ENCODE measurements at places on chromosomes 5 and 9. TPM values are rescaled to one million over a fixed set of nuclear protein-coding genes. Genes with fewer than 3 reads are reported as not detected.

The CCDC192 gene
- not detected for total RNA-seq

DNA sequence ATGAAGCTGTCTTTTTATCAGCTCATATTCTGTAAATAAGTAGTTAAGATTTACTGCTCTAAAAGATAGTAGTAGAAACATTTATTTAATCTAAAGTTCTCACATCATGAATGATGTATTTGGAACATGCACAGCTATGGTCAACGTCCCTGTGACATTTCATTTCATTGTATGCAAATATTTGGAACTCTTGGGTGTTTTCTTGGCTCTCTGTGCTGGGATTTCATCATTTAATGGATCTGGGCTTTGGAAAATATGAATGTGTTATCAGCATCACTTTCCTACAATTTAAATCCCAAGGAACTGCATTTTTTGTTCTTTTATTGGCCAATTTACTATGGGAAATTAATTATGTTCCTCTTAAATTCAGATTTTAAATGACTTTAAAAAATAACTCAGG is 462.9 kb downstream of the SEMA5A start:
- H3K27ac ChIP-seq: no peak overlapping the region
- no peaks in the 10 kb centered on the region for H3K36me3 ChIP-seq
- no peak overlapping the region for H3K4me3 ChIP-seq
- no peaks in the 10 kb centered on the region for H3K4me1 ChIP-seq
- no peaks in the 10 kb centered on the region for H3K27me3 ChIP-seq
- no peak for DNase-seq

The TENT4A gene
- 39.3 TPM for total RNA-seq

The NTNG2 gene
- total RNA-seq: 1.7 TPM

GRCh38 chr5:6135977-6136376 is 242.4 kb downstream of the MED10 start:
- no peaks in the 10 kb centered on the region for H3K4me1 ChIP-seq
- H3K27ac ChIP-seq: no peak overlapping the region
- no peaks in the 10 kb centered on the region for H3K27me3 ChIP-seq
- H3K36me3 ChIP-seq: no peaks in the 10 kb centered on the region
- no peak for DNase-seq
- H3K4me3 ChIP-seq: no peak overlapping the region

DNA sequence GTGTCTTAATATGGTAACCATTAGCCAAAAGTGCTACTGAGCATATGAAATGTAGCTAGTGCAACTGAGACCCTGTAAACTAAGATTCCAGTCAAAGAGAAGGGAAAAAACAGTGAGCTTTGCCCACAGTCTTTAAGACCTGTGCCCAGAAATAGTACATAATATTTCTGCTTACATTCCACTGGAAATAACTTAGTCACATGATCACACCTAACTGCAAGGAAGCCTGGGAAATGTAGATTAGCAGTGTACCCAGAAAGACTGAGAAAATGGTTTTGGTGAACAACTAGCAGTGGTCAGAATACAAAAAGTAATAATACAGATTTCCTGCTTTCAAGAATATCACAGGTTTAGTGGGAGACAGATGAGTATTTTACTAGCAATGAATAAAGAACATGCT is 2.5 kb upstream of the CPLANE1 start:
- no peaks in the 10 kb centered on the region for H3K27me3 ChIP-seq
- H3K27ac ChIP-seq: no peak overlapping the region
- H3K4me3 ChIP-seq: no peak overlapping the region
- DNase-seq: no peak
- H3K36me3 ChIP-seq: no peaks in the 10 kb centered on the region
- peaks cover 11% of the 10 kb centered on the region for H3K4me1 ChIP-seq

The MARCHF11 gene
- not detected for total RNA-seq

DNA sequence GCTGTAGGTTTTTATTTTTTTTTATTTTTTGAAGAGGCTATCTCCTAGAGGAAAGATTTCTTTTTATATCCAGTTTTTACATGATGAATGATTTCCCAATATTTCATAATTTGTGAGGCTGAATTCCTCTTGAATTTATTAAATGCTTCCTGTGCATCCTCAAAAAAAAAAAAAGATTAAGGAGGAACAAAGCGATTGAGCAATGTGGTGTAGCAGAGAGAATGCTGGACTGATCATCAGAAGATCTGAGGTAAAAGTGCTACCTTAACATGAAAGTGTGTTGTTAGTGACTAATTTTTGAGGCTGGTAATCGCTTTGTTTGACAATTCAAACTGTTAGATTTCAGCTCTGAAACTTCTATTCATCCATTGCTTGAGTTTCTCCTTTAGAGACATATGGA is 125.1 kb downstream of the ESM1 start:
- H3K36me3 ChIP-seq: no peaks in the 10 kb centered on the region
- no peaks in the 10 kb centered on the region for H3K4me1 ChIP-seq
- H3K27me3 ChIP-seq: no peaks in the 10 kb centered on the region
- H3K4me3 ChIP-seq: no peak overlapping the region
- H3K27ac ChIP-seq: no peak overlapping the region

DNA sequence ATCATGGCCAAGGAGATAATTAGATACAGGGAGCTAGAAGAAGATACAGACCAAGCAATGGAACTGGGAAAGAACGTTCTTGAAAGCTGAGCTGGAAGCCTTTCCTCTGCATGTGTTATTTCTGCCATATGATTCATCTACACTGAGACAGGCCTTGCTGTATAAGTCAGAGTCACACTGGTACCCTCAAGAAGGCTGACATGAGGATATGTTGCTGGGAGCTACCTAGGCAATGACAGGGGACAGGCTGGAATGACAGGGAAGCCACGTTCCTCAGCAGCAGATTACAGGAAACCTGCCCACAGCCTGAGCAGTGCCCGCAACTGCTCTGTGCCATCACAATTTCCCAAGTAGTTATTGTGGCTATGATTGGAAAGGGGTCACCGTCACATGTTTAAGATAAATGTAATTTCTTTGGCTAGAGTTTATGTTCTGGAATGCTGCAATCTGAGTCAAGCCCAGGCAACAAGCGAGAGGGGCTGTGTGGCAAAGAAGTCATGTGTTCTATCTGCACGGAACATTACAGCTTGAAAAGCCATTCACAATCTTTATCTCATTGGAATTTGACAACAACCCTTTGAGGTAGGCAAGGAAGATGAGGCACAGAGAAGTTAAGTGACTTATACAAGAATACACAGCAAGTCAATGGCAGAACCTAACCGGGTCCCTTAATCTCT is 108.2 kb downstream of the TTLL11 start:
- no peaks in the 10 kb centered on the region for H3K36me3 ChIP-seq
- H3K4me1 ChIP-seq: no peaks in the 10 kb centered on the region
- no peak for DNase-seq
- H3K27me3 ChIP-seq: no peaks in the 10 kb centered on the region
- H3K27ac ChIP-seq: no peak overlapping the region

DNA sequence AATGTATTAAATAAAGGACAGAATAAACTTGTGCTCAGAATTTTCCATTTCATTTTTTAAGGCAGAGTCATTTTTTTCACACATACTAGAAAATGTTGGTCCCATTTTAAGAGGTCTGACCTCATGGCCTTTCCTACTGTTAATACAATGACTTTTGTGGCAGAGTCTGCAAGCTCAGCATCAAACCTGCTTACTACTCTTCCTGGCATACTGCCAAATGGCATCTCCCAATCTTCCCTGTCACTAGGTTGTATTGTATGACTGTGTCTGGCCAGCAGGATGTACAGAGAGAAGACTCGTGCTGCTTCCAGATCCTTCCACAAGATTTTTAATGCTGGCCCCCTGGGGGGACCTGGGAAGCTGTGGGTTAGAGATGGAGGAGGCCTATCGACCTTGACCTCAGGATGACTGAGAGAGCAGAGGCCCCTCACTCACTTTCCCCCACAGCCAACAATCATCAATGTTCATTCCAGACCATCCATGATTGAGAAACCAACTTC is 64.7 kb downstream of the BARX1 start:
- peaks cover 7% of the 10 kb centered on the region for H3K27me3 ChIP-seq
- no peak overlapping the region for H3K27ac ChIP-seq

DNA sequence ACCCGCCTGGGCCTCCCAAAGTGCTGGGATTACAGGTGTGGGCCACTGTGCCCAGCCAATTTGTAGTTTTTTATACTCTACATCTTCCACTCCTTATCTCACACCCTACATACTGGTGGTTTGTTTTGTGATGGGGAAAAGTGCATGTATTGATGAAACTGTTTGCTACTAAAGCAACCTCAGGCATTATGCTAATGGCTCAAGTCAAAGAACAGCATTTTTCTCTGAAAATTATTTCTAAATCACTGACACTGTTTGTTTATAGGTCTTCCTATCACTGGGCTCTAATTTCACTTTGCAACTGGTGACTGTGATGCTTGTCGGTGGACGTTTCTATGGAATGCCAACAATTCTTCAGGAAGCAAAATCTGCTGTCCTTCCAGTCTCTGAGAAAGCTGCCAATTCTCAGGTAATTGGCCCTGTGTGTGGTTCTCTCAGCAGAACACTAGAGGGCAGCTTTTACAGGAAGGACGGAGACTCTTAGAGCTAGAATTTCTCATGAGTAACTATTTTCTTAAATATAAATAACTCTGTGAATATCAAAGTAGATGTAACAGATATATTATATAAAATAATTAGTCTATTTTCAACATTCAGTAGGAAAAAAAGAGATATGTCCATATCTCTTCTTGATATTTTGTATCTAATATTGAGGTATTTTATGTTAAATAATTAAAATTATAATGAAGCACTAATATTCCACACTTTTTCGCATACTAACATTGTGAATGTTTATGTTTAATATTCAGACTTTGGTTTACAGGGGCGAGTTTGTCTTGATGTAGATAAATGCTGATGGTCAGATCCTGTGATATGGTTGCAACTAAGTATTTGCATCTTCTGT is 244.1 kb downstream of the ADGRV1 start:
- no peak overlapping the region for H3K4me3 ChIP-seq
- no peaks in the 10 kb centered on the region for H3K27me3 ChIP-seq
- no peaks in the 10 kb centered on the region for H3K4me1 ChIP-seq
- DNase-seq: peak; percentile 82
- H3K36me3 ChIP-seq: no peaks in the 10 kb centered on the region

All from PC-3 (cell line).